ENCODE measurements at places on chromosomes 2 and 18.
A peak's percentile ranks its signal among the peaks of the same experiment; 100 is the strongest.

GRCh38 chr2:8590938-8591337, 90.9 kb upstream of the ID2 start:
- no peak for DNase-seq

- peak; percentile 68 for DNase-seq
These were observed 81.9 kb downstream of the MEP1B start for GRCh38 chr18:32271672-32272208.

GRCh38 chr2:120231564-120231973, 8.4 kb upstream of the TMEM185B start:
- DNase-seq, result no peak

DNA sequence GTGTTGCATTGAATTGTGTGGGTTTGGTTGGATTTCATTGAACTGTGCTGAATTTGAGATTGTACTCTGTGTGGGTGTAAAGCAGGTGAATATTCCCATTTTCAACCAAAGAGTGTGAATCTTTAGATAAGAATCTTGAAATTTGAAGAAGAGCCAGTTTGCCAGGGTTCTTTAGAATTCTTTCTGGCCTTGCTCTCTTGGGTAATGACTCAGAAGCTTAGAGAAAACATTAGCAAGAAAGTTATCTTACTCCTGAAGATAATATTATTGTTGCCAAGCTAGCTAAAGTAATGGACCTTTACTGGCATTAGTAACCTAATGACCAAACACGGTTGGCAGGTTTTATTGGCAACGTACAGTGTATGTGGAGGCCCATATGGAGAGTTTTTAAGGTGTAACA, 46.4 kb upstream of the SIX3 start:
- DNase-seq, result no peak

- DNase-seq, result no peak
These were observed 218.1 kb upstream of the SKOR2 start for GRCh38 chr18:47469576-47469975.

DNA sequence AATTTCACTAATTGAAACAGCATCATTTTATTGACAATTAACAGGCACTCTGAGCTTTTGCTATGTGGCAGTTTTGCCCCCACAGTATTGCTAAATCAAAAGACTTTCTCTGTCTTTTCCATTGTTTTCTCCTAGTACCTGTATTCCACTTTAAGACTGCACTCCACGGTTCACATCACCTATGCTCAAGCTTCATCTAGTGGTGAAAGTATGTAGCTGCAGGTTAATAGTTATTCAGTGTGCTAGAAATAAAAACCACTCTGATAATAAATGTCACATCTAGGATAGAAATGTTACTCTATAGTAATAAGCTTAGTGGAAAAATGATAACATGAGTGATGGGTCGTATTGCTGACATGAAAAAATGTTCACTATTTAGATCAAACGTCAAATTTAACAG, 24.6 kb downstream of the ARL6IP6 start:
- DNase-seq, result peak; percentile 48

All from cerebellar cortex (tissue), 1 donor.